ENCODE measurements at places on chromosomes 4 and X. TPM values are rescaled to one million over a fixed set of nuclear protein-coding genes. Genes with fewer than 3 reads are reported as not detected.
A peak's percentile ranks its signal among the peaks of the same experiment; 100 is the strongest.

- ATAC-seq, result no peak
Observed at GRCh38 chr4:133385161-133385954, 236.3 kb downstream of the PCDH10 start.

- no peak for ATAC-seq
Observed at GRCh38 chr4:148730766-148731165, 288.6 kb upstream of the NR3C2 start.

- ATAC-seq, result no peak
Observed at GRCh38 chr4:166143227-166143626, 270.2 kb downstream of the TLL1 start.

DNA sequence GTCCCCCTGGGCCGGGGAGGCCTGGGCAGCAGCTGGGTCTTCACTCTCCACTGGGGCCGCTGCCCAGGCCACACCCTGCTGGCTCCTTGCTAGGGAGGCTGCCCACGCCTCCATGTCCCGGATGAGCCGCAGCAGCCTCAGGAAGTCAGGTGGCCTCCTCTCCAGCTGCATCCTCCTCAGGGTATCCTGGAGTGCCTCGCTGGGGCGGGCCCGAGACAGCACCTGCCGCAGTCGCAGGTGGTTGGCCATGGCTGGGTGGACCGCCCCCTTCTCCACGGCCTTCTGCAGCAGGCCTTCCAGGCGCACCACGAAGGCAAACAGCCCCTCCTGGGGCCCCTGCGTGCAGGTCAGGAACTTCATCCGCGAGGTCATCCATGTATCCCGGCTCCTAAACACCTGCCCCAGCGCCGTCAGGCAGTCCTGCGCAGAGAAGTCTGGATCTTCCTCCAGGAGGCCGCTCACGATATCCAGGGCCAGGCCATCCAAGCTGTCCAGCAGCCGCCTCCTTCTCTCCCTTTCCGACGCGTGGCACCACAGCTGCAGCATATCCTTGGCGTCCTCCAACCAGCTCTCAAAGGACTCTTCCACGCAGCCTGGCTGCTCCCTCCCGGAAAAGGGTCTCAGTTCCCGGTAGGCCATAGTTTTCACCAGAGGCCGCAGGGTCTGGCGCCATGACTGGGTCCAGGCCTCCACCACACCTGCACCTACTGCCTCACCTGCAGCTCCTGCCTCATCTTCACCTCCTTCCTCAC, 2.1 kb downstream of the PNMA6F start:
- no peak for ATAC-seq

GRCh38 chr4:128068918-128069317, 7.8 kb downstream of the LARP1B start:
- no peak for ATAC-seq

GRCh38 chr4:140138428-140138827, 15.6 kb downstream of the MAML3 start:
- ATAC-seq, result no peak

DNA sequence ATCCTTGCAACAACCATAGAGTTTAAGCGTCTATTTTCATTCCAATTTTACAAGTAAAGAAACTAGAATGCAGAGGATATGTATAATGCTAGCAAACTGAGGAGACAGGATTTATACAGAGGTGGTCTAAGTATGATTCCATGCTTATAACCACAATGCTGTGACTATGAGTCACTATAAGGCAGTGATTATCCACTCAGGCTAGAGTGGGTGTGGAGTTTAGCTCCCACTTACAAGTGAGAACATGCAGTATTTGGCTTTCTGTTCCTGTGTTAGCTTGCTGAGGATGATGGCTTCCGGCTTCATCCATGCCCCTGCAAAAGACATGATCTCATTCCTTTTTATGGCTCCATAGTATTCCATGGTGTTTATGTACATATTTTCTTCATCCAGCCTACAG, 41.6 kb upstream of the EDA2R start:
- ATAC-seq, result peak; percentile 55

DNA sequence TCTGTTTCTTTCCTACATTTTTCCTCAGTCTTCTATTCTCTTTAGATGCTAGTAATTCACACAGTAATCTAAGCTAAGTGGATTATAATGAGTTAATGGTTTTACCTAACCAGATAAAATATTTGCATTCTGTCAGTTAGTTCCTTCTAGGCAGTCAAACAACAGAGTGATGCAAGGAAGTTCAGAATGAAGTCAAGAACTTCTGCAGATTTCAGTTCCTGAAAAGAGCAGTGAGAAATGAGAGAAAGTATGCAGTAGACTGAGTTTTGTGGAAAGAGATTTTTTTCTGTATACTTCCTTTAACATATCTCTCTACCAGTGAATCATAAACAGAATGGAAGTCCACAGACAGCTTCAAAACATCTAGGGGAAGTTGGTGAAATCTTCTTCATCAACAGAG, 774.0 kb upstream of the POU3F4 start:
- ATAC-seq, result no peak

DNA sequence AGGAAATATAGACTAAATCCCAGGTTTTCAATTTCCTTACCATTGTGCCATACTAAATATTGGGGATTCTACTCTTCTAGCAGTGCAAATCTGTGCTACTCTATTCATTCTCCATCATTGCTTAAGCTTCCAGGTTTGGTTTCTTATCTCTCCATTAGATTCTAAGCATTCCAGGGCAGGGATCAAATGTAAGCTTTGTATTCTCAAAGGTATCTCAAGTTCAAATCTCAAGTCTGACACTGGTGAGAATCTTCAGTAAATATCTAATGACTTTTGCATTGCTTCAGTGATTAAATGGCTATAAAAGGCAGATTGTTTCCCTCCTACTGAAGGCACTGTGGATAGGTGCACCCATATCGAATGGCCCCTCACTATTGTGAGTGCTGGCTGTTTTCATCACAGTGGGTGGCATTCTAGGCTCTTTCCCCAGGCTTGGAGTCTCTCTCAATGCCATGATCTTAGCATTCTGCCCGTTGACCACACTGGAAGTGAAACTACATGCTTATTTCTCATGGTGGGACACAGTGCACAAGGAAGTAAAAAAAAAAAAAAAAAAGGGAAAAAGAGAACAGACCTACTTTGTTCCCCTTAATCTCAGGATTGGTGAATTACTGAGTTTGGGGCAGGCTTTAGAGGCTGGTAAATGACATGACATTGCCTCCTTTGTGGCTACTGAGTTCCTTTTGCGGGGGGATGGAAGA, 28.7 kb downstream of the FAM9C start:
- no peak for ATAC-seq

DNA sequence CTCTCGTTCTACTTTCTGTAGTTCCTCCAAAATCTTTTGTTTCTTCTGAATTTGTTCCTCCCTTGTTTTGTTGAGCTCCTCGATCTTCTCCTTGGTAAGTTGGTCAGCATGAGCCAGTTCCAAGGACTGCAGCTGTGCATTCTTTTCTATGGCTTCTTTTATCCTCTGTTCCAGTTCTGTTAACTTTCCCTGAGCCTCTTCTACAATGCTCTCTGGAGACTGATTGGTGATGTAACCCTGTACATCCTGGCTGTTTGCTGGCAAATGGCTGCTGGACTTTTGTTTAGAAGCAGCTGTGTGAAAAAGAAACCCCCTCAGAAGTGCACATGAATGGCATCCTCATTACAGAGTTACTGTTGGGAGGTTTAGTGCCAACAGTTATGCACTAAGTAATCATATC, 70.5 kb upstream of the COX18 start:
- peak; percentile 97 for ATAC-seq

GRCh38 chrX:9144701-9145241, 110.8 kb upstream of the FAM9B start:
- no peak for ATAC-seq

DNA sequence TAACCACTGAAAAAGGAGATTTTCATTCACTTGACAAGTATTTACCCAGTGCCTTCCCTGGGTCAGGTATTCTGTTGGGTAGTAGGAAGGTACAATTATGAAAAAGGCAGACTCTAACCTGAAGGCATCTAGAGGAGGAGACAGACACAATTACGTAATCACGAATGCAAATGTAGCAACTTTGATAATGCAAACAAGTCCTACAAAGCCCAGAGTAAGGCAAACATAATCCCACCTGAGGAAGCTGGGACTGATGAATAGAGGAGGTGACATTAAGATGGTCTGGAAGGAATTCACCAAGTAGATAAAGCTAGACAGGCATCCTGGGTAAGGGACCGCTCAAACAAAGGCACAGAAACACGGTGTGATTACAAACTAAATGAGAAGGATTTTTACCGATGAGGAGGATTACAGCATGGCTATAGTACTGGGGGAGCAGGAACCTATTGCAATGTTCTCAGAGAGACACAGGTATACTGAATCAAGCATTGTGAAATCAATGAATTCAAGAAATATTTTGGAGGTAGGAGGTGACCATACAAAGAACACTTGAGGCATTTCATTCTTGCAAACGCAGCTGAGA, 37.1 kb downstream of the TMEM150C start:
- ATAC-seq, result no peak

DNA sequence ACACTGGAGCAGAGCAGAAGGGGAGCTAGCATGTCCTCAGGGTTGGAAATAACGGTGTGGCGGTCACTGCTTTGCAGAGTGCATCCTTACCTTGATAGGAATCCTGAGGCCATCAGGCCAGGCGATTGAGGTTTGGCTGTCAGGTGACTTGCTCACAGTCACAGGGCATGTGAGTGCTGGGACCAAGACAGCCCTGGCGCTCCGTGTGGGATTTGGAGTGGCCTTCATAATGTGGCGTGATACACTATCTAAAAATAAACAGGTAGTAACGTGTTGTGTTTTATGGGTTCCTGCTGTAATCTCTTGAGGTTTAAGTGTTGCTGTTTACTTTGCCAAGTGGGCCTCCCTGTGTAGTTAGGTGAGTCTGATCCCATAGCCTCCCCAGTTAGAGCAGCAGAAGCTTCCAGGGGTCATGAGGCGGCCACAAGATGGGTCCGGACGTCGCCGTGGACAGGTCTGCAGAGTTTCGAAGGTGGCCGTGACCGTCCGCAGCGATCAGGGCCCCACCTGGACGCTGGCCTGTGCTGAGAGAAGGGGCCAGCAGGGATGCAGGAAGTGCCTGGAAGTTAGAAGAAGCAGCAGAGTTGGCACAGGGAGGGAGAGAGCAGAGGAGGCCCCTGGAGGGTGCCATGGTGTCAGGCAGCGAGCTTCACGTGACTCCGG, 27.7 kb downstream of the RGS12 start:
- no peak for ATAC-seq

DNA sequence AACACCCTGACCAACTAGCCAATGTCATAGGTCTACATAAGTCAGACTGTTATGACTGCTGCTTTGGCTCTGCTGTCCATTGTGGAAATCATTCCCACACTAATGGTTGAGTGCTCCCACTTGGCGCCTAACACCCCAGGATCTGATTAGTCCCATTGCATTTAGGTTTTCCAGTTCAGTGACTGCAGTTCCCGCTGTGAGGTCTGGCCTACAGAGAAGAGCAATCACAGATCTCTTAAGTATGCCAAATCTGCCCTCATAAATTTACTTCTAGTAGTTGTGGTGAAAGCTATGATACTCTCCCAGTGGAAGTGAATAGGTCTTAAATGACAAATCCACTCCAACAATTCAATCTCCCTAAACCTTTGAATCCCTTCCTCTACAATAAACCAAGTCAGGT, 77.3 kb upstream of the IL2 start:
- ATAC-seq, result no peak

DNA sequence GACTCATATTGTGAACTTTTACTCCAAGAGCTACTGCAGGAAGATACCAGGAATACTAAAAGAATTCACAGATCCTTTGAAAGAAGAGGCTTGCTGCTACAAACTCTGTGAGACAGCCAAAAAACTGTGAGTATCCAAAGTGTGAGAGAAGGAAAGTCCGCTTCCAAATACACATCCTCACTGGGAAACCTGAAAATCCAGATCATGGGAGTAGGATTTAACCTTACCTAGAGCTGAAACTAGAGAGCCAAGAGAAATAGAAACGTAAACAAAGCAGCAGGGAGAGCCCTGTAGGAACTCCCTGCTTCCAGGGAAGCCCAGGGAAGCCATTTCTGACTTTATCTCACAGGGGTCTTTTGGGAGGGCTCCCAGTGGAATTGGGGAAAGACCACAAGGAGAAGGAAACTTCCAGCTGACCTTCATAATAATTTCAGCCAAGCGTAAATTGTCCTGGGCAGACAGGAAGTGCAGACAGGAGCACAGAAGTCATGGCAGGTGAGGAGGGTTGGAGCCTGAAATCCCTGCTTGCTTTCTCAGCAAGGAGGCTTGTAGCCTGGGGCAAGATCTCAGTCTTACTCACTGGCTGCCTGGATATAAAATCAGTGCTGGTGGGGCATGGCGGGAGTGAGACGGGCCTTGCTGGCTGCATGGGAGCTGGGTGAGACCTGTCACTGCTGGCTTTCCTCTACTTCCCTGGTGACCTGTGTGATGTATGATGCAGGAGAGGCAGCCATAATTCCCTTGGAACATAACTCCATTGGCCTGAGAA, 26.2 kb upstream of the NFKB1 start:
- no peak for ATAC-seq

DNA sequence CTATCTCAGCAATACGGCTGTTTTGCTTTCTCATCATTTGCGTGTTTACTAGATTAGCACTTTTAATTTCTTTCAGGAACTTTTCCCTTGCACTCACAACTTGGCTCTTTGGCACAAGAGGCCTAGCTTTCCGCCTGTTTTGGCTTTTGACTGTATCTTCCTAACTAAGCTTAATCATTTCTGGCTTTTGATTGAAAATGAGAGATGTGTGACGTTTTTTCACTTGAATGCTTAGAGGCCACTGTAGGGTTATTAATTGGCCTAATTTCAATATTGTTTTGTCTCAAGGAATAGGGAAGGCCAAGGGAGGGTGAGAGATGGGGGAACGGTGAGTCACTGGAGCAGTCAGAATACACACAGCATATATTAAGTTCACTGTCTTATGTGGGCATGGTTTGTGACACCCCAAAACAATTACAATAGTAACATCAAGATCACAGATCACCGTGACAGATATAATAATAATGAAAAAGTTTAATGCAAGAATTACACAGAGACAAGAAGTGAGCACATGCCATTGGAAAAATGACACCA, 27.3 kb downstream of the MND1 start:
- no peak for ATAC-seq

- ATAC-seq, result no peak
Observed at GRCh38 chr4:87912164-87913004, 63.1 kb upstream of the SPP1 start.

- no peak for ATAC-seq
Observed at GRCh38 chr4:142314686-142315085, 531.4 kb downstream of the INPP4B start.

DNA sequence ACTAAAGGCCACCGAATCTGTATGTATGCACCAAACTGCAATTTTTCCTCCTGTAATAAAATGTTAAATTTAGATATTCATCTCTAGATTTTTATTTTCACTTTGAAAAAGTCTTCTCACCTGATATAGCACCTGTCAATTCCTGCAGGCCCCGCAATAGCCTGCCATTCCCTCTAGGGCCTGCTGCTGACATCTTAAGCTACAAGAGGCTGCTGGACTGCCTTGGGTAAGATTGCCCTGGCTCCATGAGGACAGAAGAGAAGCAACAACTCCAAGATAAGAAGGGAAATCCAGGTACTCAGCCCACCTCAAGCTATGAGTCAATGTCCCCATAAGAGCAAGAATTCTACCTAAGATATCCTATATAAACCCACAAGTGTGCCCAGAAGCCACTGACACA, 230.2 kb upstream of the AGTR2 start:
- ATAC-seq, result no peak

Gene ITM2A
- 2.0 TPM for total RNA-seq

Gene CSAG2
- not detected for total RNA-seq

Gene TLR6
- 0.31 TPM for total RNA-seq

Gene FMR1NB
- not detected for total RNA-seq

Gene RRH
- total RNA-seq, result 0.81 TPM

Gene GUCY1A1
- total RNA-seq, result 37.5 TPM

Gene NXF2B
- not detected for total RNA-seq

Gene H2BW2
- total RNA-seq, result not detected

Gene MAGED1
- 85.4 TPM for total RNA-seq

Gene TIMM8A
- total RNA-seq, result 20.2 TPM

Gene ADH7
- not detected for total RNA-seq

Gene FTHL17
- total RNA-seq, result not detected

Gene PABPC1L2A
- total RNA-seq, result not detected

Gene STS
- total RNA-seq, result 14.9 TPM

Data from motor neuron (in vitro differentiated cells).